Endothelial cell of umbilical vein (primary cell): ENCODE measurements at places on chromosomes 2 and 18. TPM values are rescaled to one million over a fixed set of nuclear protein-coding genes. Genes with fewer than 3 reads are reported as not detected.

GRCh38 chr18:27114842-27115241 lies 70.3 kb downstream of the CHST9 start:
- no peak for DNase-seq

- no peak for DNase-seq
These were observed 205.3 kb upstream of the CDH20 start for GRCh38 chr18:61127714-61128467.

DNA sequence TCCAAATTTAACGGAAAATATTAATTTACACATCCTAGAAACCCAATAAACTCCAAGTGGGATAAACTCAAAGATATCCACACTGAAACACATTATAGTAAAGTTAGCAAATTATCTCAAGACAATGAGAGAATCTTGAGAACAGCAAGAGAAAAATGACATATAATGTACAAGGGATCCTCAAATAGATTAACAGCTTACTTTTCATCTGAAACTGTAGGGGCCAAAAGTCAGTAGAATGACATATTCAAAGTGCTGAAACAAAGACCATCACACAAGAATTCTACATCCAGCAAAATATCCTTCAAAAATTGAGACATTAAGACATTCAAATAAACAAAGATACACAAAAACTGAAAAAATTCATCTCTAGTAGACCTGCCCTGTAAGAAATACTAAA lies 18.7 kb upstream of the METTL21A start:
- DNase-seq = no peak

DNA sequence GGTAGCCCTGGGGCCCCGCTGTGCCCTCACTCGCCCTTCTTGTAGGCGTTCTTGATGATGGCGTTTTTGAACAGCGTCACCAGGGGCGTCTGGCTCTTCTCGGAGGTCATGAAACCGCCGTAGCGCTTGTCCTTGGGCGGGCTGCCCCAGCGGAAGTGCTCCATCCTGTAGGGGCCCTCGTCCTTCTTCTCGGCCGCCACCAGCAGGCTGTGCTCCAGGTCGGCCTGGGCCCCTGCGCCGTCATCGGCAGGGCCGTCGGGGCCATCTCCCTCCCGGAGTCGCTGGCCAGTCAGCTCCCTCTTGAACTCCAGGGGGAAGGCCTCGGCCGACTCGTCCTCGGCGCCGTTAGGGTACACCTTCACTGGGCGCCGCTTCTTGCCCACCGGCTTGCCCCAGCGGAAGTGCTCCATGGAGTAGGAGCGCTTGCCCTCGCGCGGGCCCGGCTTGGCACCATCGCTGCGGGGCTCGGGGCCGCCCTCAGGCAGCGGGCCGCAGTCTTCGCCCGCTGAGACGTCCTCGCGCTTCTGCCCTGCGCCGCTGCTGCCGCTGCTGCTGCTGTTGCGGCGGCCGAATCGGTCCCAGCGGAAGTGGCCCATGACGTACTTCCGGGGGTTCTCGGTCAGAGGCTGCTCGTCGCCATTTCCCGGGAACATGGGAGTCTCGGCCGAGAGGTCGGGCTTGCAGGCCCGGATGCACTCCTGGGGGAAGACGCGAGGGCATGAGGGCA lies 7.2 kb downstream of the POMC start:
- peak; percentile 11 for DNase-seq

DNA sequence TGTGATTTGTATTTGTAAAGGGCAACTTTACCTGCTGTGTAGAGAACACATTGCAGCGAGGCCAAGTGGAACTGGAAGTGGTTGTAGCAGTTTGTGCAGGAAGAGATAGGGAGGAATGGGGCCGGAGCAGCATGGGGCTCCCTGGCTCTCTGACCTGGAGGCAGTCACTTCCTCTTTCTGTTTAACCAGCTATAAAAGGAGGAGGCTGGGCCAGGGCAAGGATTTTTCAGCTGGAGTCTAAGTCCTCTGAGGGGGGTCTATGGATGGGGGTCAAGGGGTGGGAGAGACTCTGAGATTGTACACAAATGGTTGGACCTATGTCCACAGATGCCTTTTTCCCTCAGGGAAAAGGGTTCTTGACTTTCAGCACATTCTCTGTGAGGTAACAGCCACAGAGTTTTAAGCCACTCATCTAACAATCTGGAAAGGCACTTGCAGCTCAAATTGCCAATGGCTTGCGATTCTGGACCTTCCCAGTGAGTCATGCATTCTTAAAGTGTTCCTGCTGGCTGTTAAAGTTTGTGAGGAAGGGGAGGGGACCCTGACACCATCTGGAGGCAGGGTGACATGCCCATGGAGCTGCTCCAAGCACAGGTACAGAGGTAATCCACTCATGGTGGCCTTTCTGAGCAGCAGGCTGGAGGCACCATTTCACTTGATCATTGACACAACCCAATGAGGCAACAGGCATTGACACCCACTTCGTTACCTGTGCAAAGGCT lies 347.0 kb downstream of the CYRIA start:
- DNase-seq = no peak

DNA sequence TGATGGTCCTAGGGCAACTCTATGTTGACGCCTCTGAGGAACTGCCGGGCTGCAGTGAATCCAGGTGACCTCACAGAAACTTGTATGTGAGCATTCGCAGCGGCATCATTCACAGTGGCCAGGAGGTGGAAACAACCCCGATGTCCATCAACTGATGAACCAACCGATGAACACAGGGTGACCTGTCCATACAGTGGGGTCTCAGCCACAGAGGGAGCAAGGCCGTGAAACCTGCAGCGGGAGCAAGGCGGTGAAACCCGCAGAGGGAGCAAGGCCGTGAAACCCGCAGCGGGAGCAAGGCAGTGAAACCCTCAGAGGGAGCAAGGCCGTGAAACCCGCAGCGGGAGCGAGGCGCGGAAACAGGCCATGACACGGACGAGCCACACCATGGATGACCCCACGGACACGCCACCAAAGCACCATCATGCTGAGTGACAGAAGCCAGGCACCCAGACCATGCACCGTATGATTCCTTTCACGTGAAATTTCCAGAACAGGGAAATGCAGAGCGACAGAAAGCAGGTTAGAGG lies 63.0 kb downstream of the PARD6G start:
- no peak for DNase-seq

GRCh38 chr2:8234757-8235374 lies 447.0 kb upstream of the ID2 start:
- no peak for DNase-seq

DNA sequence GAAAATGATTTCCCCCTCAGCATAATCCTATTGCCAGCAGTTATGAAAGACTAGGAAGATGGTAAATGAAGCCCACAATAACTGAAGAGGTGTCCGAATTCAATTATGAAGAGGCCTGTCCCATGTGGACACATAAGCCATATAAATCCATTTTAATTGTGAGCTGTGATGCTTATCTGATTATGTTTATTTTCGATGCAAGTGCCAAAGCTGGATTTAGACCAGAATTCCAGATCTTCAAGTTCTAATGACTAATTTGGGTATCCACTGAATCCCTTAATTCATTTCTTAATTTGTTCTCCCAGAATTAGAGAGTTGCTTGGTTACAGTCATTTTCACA lies 24.5 kb downstream of the SPATS2L start:
- DNase-seq = no peak

DNA sequence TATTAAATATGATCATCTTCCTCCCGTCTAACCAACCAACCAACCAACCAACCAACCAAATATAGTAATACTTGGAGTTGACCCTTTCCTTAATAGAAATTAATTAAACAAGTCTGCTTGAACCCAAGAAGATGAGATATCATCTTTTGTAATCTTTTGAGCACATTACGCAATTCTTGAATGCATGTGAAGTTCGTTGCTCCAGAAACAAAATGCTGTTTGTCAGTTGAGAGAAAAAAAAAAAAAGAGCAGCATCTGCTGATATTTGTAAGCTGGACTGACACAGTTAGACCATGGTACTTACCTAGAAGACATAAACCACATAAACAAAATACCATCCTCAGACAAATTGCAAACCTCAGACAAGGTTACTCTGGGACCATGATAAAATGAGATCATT lies 9.2 kb upstream of the SERPINB2 start:
- no peak for DNase-seq

- DNase-seq = no peak
These were observed 655.3 kb upstream of the FAM98A start for GRCh38 chr2:34254272-34254878.

GRCh38 chr2:33208400-33208799 lies 261.6 kb downstream of the LTBP1 start:
- DNase-seq = no peak

DNA sequence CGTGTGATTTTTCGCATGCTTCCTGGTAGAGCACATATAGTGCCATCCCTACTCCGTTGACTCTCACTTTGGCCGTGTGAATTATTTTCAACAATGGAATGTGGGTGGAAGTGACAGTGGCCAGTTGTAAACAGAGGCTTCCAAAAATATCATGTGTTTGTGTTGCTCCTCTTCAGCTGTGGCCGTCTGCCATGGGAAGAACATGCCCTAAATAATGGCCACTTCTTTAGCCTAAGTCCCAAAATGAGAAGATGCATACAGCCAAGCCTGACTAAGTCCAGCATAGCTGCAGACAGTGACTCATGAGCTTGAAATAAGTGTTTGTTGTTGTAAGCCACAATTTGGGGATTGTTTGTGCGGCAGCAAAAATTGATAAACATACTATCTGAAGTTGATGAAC lies 8.9 kb upstream of the GALNT1 start:
- no peak for DNase-seq

GRCh38 chr2:65232636-65233035 lies 5.0 kb downstream of the ACTR2 start:
- DNase-seq = peak; percentile 19

- no peak for DNase-seq
These were observed 115.9 kb upstream of the ARHGAP28 start for GRCh38 chr18:6613581-6613980.

DNA sequence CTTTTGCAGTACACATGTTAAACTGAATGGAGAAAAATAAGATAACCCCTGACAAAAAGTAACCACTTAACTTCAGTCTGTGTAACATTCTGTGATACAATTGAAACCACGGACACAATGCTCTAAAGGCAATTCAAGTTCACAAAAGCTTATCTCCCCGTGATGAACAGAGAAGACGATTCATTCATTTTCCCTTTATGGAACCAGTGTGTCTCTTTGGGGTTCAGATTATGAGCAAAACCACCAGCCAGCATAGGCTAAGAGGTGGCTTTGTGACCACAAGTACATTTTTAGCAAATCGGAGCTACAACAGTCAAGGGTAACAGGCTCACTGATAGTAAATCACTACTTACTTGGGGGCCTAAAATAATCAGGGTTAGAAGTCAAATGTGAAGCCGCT lies 120.6 kb upstream of the SMAD7 start:
- no peak for DNase-seq

DNA sequence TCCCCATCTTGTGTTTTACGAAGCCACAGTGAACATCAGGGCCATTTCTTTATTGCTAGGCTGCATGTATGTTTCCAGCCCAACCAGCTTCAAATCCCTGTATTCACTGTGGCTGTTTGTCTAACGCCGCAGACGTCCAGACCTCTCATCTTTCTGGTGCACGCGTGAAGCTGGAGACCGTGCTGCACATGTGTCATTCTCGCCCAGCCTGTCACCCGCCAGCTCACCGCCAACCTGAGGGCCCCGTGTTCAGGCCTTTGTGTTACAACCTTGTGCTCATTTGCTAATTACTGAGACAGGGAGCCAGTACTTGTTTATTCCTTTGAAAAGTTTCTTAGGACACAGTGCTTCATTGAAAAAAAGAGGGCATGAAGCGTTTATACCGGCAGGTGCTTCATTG lies 21.4 kb downstream of the SALL3 start:
- DNase-seq = no peak

DNA sequence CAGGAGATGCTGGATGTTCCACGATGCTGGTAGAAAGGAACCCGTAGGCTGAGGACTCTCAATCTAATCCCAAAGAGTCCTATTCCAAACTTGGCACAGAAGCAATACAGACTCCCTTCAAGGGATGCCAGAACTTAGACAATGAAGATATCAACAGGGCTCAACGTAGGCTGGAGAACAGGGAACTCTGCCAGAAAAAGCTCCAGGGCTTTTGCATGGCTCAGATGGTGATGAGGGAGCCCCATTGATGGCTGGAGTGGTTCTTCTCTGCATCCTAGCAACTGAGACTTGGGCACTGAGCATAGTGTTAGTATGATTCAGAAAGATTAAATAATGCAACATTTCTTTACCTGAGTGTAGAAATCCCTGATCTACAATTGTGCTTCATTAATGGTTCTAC lies 117.2 kb upstream of the NCK2 start:
- no peak for DNase-seq

DNA sequence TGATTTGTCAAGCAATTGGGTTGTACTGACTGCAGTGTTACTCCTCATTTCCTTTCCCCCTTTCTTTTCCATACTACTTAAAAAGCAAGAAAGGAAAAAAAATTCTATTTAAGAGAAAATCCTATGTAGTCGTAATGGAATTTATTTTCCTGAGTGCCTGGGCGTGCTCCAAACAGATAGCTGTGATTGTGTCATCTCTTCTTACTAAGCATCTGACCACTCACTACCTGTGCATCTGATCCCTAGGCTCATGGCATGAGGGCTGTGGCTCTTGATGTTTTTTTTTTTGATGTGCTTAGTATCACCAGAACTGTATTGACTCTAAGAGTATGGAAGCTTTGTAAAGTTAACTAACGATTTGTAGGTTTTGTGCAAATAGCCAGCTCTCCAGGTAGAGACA lies 19.0 kb downstream of the CRIM1 start:
- DNase-seq = no peak

- no peak for DNase-seq
These were observed 21.6 kb upstream of the OTOS start for GRCh38 chr2:240162032-240162431.

DNA sequence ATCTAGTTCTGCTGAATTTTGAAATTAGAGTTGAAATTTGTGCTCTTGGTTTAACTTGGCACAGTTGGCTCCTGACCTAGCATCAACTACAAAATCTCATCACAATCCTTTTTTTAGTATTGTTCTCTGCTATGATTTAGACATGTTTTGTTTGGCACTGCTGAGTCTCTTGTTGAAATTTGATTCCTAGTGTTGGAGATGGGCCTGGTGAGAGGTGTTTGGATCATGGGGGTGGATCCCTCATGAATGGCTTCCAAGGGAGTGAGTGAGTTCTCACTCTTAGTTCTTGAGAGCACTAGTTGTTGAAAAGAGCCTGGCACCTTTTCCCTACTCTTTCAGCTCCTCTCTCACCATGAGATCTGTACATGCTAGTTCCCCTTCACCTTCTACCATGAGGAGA lies 605.6 kb upstream of the SLC39A10 start:
- no peak for DNase-seq

- DNase-seq = no peak
These were observed 45.5 kb downstream of the CDC42EP3 start for GRCh38 chr2:37625796-37626571.

Gene ADAM17
- total RNA-seq = 52.9 and 57.1 TPM in 2 replicates

Gene NABP1
- 42.4 and 47.6 TPM in 2 replicates for total RNA-seq

Gene CAPN13
- total RNA-seq = not detected in 2 replicates

Gene SANBR
- 22.9 and 23.8 TPM in 2 replicates for total RNA-seq

Gene TIGD1
- 2.9 and 3.3 TPM in 2 replicates for total RNA-seq

Gene COPS8
- total RNA-seq = 71.4 and 80.7 TPM in 2 replicates

Gene CLEC4F
- total RNA-seq = not detected in 2 replicates

Gene YES1
- total RNA-seq = 79.5 and 92.3 TPM in 2 replicates

Gene KANSL3
- 36.9 and 37.4 TPM in 2 replicates for total RNA-seq
